ENCODE measurements at places on chromosomes 4 and X.

GRCh38 chr4:127799711-127800110 is 17.6 kb downstream of the HSPA4L start:
- DNase-seq, result no peak

DNA sequence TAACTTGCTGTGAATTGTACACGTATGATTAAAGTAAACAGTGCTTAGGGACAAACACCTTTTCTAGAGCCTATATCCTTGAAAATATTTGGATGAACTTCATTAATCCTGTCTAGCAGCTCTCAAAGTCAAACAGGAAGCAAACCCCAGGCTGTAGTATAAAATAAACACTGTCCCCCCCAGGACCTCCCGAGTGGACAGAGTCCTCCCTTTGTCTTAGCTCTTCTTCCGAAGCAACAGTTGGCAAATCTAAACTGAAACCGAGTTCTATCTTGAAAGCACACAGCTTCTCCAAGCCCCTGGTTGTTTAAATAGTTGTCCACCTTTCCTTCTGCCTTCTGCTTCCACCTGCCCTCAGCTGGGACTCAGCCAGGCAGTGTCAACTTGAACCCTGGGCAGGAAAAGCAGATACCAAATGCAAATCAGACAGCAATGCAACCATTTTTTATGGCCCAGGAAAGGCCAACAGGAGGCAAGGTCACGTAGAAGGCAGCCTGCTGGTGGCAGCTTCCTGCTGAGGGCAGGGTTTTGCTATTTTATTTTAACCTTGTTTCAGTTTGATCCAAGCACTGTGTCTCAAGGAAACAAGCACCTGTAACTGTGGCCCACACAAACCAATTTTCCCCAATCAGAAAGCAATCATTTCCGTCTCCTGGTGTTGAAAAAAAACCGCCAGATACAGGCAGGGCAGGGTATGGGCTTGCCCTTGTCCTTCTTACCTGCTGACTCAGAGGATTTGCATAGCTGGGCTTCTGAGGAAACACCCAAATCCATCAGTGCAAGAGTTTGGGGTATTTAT is 110.3 kb upstream of the KIT start:
- no peak for DNase-seq

- no peak for DNase-seq
Observed at GRCh38 chr4:101183666-101184373, 163.5 kb downstream of the PPP3CA start.

- DNase-seq, result no peak
Observed at GRCh38 chr4:53055274-53055673, 193.2 kb downstream of the RASL11B start.

DNA sequence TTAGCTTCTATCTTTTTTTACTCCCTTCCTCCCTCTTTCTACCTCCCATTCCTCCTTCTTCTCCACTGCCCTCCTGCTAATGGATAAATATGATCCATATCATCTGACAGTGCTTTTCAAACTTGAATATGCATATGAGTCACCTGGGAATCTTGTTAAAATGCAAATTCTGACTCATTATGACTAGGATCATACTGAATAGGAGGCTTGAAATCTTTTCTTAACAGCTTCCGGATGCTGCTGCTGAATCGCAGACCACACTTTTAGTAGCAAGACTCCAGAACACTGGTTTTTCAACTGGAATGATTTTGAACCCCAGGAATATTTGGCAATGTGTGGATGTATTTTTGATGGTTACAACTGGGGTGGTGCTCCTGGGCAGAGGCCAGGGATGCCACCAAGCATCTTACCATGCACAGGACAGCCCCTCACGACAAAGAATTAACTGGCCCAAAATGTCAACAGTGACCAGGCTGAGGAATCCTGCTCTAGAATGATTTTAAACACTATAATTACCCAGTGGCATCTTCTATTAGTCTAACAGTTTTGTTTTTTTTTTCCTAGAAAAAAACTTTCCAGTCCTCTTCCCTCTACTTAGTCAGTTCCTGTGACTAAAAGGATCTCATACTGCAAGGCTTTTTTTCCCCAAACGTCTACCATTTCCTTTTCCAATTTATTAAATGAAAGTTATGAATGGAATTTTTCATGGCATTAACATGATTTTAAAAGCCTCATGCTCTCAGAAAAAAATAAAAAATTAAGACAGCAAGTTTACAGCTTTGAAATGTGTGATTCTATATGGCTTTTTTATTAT is 10.6 kb upstream of the PYURF start:
- DNase-seq, result no peak

Measured in NCI-H446 treated with DMSO at 0.1 percent for 48 hours (cell line).